ENCODE measurements at places on chromosomes 2 and 18. TPM values are rescaled to one million over a fixed set of nuclear protein-coding genes. Genes with fewer than 3 reads are reported as not detected.

NT5DC4 gene
- total RNA-seq = not detected

MYO5B gene
- total RNA-seq = 0.14 TPM

COLEC12 gene
- total RNA-seq = 20.5 TPM

EPB41L3 gene
- 95.8 TPM for total RNA-seq

- peak; percentile 75 for DNase-seq
- no peak overlapping the region for H3K4me3 ChIP-seq
- H3K4me1 ChIP-seq = peaks cover 33% of the 10 kb centered on the region
- H3K27ac ChIP-seq = peak overlapping the region; percentile 86
- H3K27me3 ChIP-seq = no peaks in the 10 kb centered on the region
- H3K36me3 ChIP-seq = no peaks in the 10 kb centered on the region
Measured at GRCh38 chr2:10868465-10869314, 43.0 kb upstream of the KCNF1 start.

GRCh38 chr2:98039085-98039756 is 43.5 kb upstream of the TMEM131 start:
- DNase-seq = no peak
- H3K36me3 ChIP-seq = no peaks in the 10 kb centered on the region
- no peak overlapping the region for H3K27ac ChIP-seq
- H3K4me3 ChIP-seq = no peak overlapping the region
- no peaks in the 10 kb centered on the region for H3K27me3 ChIP-seq

- H3K4me3 ChIP-seq = peak overlapping the region; percentile 54
- no peaks in the 10 kb centered on the region for H3K27me3 ChIP-seq
- H3K4me1 ChIP-seq = peaks cover 4% of the 10 kb centered on the region
Measured at GRCh38 chr2:231666171-231667095, 41.9 kb upstream of the PTMA start.

GRCh38 chr2:111975053-111975552 is 76.7 kb downstream of the MERTK start:
- H3K36me3 ChIP-seq = no peaks in the 10 kb centered on the region
- H3K4me3 ChIP-seq = no peak overlapping the region
- no peak overlapping the region for H3K27ac ChIP-seq
- DNase-seq = no peak
- H3K4me1 ChIP-seq = no peaks in the 10 kb centered on the region

DNA sequence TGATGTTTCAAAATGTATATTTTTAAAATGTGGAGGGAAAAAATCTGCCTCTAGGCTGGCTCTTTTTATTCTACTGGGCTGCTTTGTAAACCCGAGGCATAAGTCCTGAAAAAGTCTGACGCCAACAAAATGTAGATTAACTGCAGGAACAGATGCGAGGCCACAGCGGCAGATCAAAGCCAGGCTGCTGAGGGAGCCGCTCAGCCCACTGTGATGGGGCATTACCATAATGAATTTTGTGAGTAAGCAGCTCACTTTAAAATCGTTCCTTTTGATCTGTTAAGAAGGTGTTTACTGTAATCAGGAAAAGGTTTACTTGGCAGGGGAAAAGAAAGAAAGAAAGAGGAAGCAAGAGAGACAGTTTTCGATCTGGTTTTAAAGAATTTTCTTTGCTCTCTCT is 269.0 kb downstream of the ICOS start:
- no peaks in the 10 kb centered on the region for H3K4me1 ChIP-seq
- H3K27ac ChIP-seq = no peak overlapping the region
- no peak for DNase-seq
- no peak overlapping the region for H3K4me3 ChIP-seq
- H3K27me3 ChIP-seq = no peaks in the 10 kb centered on the region

GRCh38 chr2:69464575-69464974 is 27.3 kb upstream of the NFU1 start:
- H3K36me3 ChIP-seq = no peaks in the 10 kb centered on the region
- H3K27ac ChIP-seq = no peak overlapping the region
- H3K27me3 ChIP-seq = no peaks in the 10 kb centered on the region
- H3K4me1 ChIP-seq = no peaks in the 10 kb centered on the region
